ENCODE measurements at places on chromosomes 5 and 9.
A peak's percentile ranks its signal among the peaks of the same experiment; 100 is the strongest.

DNA sequence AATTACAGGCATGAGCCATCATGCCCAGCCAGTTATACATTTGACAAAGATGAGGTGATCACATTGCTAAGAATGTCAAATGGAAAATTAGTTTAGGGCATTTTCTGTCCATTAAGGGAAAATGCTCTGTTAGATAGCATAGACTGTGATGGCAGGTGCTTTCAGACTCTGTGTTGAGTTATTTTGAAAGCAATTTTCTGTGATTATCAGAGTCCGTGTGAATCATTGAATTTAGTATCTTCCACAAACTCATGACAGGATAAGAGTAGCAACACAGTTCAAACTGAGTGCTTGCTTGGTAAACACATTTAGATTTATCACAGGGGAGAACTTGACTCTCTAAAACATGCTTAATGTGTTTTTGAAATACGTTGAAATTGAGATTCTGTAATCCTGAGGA lies 69.0 kb downstream of the GAPVD1 start:
- no peak for DNase-seq

- DNase-seq: no peak
These were observed 47.1 kb downstream of the ISOC1 start for GRCh38 chr5:129141696-129142095.

- DNase-seq: no peak
These were observed 675.7 kb upstream of the FTMT start for GRCh38 chr5:121175986-121176385.

DNA sequence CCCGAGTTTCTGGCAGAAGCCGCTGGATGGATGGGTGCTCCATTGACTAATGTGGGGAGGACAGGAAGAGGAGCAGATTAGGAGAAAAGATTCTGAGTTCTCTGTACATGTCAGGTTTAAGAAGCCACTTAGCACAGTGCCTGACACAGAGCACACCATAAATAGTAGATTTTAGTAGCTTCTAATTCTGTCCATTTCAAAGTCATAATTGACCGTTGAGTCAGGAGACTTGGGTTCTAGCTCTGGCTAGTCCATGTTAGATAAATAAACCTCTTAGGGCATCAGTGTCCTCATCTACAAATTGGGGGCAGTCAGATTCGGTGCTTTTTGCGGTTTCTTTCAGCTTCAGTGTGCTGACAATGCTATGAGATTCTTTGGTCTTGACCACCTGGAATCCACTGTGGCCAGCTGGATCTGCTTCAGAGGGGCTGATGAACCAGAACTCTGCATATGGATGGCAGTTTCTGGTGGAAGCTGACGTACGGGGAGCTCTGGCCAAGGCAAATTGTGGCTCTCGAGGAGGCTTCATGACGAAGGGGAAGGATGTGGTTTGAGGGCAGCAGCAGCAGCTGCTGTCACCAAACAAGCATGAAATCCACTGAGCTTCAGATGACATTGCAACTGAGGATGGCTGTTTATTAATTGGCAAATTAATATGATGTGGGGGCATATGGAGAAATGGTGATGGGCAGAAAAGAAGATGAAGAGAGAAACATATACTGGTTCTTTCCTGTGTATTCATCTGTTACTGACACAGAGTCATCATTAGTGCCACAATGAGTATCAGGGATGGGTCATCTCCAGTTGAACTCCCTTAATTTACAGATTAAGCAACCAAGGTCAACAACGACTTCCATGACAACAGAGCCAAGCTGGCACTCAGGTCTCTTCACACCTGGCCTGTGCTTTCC lies 134.4 kb downstream of the AOPEP start:
- DNase-seq: no peak

DNA sequence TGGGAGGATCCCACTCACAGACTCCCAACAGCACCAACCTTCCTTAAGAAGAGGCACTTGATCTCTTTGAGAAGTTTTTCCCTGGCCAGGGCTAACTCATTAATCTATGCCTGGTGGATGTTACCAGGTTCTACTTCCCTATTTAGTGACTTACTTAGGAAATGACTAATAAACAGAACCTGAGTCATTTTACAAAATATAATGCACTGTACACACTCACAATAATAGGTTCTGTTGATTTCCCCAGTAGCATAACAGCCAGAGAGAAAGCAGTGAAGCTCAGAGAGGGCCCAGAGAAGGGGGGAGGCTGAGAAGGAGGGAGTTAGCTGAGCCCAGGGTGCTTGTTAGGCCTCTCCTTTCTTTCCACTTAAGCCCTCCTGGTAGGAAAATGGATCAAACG lies 27.1 kb downstream of the FRMD3 start:
- no peak for DNase-seq

DNA sequence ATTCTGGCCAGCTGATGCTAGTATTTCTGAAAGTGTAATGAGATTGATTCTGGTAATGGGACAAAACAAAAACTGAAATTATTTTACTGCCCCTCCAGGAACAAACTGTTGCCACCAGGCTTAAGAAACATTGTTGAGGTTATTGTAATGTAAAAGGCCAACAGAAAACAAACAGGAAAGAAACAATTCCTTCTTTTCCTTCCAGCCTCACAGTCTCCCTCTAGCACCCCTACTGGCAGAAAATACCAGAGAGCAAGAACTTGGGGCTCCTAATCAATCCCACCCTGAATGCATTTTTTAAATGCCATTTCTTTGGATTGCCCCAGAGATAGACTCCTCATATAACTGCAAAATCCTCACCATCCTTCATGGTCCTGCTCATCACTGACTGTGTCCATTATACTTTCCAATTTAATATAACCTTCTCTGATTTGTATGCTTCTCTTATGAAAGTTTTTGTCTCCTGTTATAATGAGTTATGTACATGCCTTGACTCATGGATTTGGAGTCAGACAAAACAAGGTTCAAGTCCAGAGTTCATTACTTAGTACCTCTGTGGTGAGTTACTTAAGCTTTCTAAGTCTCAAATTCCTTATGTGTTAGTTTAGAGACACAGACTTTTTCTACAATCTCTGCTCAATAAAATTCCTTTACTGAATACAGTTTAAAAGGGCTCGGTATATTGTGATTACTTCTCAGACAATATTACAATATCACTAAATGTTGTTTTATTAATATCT lies 157.9 kb upstream of the FBN2 start:
- no peak for DNase-seq

GRCh38 chr5:176507911-176508310 lies 29.3 kb downstream of the RNF44 start:
- no peak for DNase-seq

DNA sequence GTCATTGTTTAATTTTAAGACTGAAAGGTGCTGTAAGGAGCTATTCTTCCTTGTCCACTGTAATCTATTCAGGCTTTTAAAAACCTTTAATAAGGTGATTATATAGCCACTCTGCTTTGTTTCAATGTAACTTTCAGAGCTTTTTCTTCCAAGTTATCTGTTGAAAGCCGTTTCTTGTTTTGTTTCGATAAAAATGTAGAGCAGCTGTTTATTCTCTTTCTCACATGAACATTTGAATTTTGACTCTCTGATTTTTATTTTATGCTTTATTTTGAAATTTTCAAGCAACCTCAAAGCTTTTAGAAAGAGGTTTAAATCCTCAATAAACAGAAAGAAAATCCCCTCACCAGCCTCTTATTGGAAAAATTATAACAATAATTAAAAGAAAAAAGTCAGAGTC lies 47.2 kb downstream of the CPEB4 start:
- DNase-seq: no peak

DNA sequence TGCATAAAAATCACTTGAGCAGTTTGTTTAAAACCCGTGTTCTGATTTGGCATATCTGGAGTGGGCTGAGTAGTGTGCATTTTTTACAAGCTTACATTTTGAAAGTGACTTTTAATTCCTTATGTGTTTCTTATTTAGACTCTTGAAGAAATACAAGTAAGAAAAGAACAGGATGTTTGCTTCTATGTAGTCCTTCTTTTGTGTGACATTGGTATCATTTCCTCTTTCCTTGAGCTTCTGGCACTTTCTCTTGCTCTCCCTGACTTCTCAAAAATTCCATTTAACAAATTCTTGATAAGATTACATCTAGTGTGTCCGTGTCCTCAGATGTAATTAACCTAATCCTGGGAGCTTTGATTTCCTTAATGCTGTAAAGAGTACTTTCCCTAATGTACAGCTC lies 12.5 kb downstream of the GARNL3 start:
- no peak for DNase-seq

DNA sequence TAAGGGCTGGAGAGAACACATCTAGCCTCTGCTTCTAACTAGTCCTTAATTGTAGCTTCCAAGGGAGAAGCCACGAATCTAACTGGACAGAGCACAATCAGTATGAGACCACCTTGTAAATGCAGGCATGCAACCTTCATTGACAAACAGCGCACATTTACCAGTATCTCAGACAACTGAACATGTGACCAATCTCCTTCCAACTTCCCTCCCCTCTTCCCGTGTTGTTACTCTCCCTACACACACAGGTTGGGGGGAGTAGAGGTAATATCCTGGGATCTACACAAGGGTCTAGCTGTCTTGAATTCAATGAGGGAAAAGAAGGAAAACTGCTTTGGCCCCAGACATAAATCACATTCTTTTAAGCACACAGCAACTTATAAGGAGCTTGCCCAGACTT lies 77.6 kb downstream of the LIFR start:
- DNase-seq: no peak

- no peak for DNase-seq
These were observed 150.4 kb upstream of the POU5F2 start for GRCh38 chr5:93891491-93892480.

- no peak for DNase-seq
These were observed 131.3 kb upstream of the SLC28A3 start for GRCh38 chr9:84471816-84472215.

GRCh38 chr5:14701556-14701955 lies 37.0 kb downstream of the OTULIN start:
- no peak for DNase-seq

GRCh38 chr5:16539169-16539666 lies 73.6 kb upstream of the ZNF622 start:
- peak; percentile 70 for DNase-seq

DNA sequence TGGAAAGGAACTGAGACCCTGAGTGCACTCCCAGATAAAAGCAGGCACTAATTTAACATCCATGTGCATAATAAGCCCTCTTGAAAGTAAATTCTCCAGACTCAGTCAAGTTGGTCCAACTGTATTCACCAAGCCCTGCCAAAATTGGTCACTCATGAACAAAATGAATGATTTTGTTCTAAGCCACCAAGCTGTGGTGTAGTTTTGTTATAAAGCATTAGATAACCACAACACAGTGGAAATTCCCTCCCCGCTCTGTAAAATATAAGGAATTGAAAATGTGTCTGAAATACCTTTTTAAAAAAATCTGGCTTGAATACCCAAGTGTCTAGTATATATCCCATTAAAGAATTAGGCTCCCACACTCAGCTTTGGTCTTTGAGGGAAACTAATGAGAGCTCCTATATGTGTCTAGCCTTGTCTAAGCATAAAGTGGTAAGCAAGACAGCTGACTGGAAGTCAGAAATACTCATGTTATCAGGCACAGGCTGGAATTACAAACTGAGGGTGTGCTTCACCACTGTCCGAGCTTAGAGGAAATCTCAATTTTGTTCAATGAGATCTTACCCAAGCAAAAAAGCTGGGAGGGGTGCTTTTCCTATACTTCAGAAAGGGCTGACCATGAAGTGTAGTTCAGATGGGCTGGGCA lies 33.2 kb downstream of the IDNK start:
- no peak for DNase-seq

GRCh38 chr9:72858089-72858912 lies 94.6 kb downstream of the ALDH1A1 start:
- DNase-seq: no peak

- no peak for DNase-seq
These were observed 12.1 kb downstream of the C9orf50 start for GRCh38 chr9:129608561-129609481.

DNA sequence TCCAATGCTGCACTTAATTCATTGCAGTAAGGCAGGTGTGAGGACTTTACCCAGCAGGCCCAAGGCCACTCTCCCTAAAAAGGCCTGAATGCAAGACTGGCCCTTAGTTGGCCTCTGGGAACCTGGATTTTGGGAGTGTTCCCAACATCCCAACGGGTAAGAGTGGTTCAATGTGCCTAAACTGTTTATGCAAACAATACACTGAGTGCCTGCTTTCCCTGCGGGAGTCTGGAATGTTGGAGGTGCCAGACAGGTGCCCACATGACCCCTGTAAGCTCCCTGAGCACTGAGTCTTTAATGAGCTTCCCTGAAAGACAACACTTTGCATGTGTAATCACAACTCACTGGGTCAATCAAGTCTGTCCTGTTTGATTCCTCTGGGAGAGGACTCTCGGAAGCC lies 37.4 kb downstream of the NSUN2 start:
- DNase-seq: no peak

DNA sequence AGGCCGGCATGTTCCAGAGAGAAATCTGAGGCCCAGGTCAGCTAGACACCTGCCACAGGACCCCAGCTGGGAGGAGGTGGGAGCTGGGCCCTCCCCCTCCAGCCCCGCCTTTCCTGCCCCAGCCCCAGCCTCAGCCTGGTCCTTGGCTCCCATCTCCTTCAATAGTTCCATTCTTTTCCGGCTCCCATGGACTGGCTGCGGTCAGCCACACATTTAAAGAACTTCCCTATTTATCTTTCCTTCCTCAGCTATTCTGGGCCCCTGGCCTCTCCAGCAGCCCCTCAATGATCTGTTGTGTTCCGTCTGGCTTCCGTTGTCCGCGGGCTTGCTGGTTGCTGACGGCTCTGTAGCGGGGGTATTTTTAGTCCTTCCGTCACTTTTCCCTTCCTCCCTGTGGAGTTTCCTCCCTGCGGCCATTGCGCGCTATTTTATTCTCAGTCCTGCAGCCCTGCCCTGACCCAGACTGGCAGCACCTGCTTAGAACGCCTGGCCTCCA lies 73.8 kb downstream of the AMBP start:
- peak; percentile 85 for DNase-seq

DNA sequence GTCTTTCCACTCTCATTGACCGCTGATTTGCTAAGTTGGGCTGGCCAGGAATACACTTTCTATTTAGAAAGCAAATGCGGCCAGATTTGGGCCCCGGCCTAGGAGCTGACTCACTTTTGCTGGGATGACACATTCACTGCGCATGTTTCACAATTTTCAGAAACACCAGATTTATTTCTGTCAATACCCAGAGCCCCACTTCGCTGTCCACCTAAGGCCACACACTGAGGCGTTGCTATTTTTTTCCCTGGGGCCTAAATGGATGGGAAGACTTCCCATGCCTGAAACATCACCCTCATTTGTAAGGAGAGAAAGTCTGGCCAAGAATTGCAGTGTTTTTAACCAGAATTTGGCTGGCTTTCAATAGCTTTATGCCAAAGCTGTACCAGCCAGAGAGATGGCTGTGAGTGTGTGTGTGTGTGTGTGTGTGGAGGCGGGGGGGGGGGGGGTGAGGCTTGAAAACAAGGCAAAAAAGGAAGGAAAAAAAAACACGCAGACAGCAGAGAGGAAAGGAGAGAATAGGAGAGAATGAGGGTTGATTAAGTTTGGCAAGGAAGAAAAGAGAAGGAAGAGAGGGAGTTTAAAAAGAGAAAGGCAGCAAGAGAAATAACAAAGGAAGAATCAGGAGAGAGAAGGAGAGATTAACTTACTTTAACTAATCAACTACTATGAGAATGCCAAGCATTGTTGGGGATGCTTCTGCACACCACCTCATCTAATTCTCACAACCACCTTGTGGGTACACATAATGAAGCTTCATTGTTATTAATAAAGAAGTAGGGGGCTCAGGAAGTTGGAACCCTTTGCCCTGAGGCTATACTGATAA lies 261.4 kb upstream of the KLF4 start:
- peak; percentile 93 for DNase-seq

Data from aorta (tissue), 5 donors.